ENCODE measurements at places on chromosomes 2 and 18.

- DNase-seq = no peak
These were observed 100.6 kb downstream of the CDK15 start for GRCh38 chr2:201906777-201907562.

DNA sequence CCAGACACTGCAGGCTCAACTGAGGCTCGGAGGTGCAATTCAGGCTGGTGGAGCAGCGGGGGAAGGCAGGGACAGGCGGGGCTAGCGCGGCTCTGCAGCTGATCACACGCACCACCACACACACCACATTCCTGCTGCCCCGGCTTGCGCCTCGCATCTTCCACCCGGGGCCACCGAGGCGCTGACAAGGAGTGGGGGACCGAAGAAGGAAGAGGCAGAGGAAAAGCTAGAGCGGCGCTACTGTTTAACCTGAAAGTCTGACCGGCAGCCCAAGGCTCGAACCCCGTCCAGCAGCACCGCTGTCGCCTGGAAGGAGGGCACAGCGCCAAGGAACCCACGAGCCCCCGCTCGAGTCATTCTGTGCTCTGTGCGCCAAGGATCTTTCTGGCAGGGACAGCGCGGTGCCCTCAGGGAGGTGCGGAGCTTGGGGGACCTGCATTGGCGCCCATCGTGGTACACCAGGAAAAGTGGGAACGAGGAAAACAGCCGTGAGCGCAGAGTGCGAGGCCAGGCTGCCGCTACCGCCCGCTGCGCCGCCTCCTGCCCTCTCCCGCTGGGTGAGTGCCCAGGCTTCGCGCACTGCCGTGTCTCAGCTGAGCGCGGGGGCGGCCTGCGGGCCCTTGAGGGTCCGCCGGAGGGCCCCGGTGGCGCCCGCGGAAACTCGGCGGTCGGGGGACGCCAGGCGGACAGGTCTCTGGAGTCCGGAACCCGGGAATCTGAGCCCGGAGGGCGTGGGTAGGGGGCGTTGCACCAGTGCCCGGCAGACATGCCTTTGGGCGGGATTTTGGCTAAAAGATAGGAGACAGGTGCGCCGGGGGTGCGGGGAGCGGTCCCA, 860 bp upstream of the KCNJ3 start:
- DNase-seq = no peak

- no peak for DNase-seq
These were observed 6.4 kb upstream of the BOK start for GRCh38 chr2:241551998-241552737.

DNA sequence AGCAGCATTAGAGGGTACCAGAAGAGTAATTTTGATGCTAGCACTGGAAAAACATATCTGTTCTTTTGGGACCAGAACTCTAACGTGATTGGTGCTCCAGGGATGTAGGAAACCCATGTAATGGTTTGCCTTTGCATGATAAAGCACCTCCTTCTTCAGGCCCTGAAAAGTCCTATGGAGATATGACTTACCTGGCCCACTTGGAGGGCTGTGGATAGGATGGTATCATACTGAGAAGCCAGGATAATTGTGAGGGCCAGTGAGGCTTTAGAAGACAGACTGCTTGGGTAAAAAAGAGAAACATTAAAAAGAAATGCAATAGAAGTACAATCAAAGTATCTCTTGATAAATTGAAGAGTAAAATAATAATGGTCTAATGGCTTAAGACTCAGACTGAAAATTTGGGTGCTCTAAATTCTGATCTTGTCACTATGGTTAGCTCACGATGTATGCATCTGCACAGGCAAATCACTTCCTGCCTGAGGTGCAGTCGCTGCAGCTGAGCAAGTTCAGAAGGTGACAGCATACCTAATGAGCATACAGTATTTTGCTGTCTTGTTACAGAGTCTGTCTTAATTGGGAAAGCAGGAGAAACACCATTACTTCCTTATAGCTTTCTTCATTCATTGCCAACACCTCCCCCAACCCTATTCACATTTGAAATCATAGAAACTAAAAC, 371.5 kb downstream of the NUP35 start:
- DNase-seq = no peak

DNA sequence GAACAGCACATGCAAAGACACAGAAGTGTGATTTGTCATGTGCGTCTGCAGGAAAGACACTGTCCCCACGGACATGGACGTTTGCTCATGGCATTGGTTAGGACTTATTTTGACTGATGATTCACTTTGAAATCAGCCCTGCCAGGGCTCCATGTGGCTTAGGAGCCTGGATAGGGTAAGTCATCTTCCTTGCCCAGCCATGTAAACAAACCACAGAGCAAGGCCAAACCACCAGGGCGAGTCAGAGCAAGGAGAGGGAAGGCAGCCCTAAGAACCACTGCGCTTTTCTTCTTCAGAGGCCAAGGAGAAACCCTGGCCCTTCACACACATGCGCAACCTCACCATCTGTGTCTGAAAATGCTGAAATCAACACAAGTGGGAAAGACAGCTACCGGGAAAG, 88.8 kb downstream of the GFPT1 start:
- peak; percentile 93 for DNase-seq

- DNase-seq = no peak
These were observed 21.0 kb downstream of the EML4 start for GRCh38 chr2:42190191-42190590.

- DNase-seq = no peak
These were observed 32.8 kb upstream of the ACKR3 start for GRCh38 chr2:236536727-236537398.

- no peak for DNase-seq
These were observed 30.9 kb downstream of the EMX1 start for GRCh38 chr2:72947952-72948830.

- no peak for DNase-seq
These were observed 726 bp upstream of the CCDC88A start for GRCh38 chr2:55420439-55420725.

DNA sequence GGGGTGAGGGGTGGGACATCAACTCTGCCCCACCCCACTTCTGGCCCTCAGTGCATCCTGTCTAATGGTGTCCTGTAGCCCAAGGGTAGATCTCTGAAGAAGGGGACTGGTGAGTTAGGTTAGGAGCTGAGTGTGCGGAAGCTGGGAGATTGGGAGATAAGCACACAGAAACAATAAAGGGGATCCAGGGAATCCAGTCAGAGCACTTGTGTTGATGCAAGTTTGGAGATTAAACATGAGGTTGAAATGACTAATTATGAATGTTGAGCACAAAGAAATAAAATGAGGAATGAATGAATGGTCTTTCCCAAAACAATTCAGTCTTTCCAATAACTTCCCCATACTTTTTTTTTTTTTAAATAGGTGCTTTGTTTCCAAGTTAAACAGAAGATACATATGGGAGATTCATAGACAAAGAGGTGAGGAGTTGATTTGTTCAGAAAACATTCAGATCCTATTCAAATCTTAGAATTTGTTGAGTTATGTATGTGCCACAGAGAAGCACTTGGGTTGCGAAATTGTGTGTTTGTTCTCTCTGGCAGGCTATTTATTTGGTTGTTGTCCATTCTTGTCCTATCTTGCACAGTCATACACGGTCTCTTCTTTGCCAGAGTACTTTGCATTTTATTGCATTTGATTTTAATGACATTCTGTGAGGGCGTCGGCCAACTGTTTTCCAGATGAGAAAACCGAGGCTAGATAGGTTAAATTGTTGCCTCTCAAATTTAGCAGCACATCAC, 31.6 kb upstream of the NABP1 start:
- peak; percentile 90 for DNase-seq

DNA sequence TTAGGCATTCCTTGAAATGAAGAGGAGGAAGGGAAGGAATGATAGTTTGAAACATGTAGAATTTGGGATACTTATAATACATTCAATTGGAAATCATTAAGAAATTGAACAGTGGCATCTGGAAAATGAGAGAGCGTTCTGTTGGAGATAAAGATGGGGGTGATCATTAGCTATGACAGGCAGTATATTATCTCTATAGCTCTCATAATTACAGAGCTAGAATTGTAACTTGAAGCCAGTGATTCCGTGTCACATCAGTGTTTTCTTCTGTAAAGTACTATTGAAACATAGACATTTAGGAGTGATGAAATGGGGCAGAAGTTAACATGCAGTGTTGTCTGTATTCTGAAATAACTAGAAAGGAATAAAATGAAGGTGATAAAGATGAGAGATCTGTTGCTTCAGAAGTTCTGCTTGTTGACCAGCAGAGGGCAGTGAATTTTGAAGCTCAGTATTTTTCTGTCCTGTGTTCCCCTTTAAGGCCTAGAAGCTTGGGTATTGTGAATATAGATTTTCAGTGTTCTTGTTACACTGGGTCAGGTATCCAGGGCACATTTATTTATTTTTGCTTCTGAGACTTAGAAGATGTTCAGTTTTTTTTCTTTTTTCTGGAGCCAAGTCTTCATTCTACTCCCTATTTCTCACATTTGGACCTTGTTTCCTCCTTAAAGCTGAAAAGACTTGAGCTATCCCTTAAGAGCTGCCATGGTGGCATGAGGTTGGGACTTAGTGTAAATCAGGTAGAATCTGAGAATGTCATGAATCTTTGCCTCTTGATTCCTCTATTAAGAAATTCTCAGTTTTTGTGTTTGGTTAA, 157.4 kb downstream of the TAF4B start:
- DNase-seq = no peak

GRCh38 chr18:44799907-44800421, 119.3 kb downstream of the SETBP1 start:
- DNase-seq = no peak

DNA sequence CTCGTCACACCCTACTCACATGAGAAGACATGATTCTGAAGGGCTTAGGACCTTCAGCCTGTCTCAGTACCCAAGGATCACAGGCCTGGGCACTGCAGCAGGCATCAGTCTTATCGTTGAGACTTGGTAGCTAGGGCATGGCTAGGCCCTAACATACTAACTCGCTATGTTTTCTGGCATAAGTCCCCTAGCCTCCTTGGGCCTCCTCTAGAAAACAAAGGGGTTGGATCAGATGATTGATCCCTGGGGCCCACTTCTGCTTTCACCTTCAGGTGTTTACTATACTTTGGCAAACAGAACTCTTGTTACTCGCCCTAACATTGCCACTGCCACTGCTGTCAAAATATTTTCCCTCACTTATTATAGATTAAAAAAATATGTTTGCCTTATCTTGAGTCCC, 44.2 kb downstream of the VSNL1 start:
- no peak for DNase-seq

DNA sequence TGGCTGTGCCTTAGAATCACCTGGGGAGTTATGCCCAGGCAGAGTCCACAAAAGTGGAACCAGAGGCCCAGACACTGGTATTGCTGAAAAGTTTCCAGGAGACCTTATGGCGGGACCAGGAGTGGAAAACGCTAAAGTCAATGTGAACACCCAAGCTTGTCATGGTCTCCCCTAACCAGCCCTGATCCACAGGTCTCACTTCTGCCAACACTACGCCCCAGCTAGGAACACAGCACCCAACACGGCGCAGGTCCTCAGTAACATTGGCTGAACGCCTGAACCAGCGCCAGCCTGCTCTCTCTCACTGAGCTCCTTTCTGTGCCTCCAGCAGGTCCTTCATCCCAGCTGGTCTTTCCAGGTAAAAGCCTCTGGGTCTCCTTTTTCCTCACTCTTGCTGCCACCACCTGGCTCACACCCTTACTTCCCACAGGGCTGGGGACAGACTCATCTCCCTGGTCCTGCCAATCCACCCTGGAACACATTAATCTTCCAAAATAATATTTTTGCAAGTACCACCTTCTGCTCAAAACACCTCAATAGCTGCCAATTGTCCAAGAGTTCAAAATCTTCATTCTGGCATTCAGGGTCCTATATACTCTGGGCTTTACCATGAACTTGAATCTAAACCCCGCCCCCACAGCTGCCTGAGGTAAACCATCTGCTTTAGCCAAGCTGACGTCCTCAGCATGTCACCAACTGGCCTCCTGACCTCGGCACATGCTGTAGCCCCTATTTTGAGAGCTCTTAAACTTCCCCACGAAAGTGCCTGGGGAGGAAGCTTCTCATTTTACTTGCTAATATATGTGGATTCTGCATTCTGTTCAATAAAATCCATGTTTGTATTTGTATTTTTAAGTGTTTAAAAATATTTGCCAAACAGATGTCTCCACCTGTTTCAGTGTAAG, 34.6 kb downstream of the ADCY3 start:
- no peak for DNase-seq

DNA sequence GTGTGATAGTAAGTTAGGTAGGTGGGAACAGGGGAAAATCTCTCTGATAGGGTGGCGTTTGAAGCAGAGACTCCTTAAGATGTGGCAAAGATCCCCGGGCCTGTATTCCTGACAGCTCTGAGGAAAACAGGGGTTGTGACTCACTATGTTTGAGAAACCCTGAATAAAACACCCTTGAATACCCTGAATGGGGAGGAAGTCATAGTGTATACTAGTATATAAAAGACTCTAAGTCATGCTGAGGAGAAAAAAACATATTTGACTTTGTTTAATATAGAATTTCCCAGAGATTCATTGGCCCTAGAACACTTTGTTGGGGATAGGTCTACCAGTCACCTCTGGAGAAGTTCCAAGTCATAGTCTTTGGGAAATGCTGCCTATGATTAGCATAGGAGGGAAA, 590.9 kb downstream of the IRS1 start:
- DNase-seq = peak; percentile 22

GRCh38 chr2:226185616-226186211, 613.9 kb downstream of the IRS1 start:
- peak; percentile 95 for DNase-seq

- DNase-seq = no peak
These were observed 853 bp downstream of the GNAL start for GRCh38 chr18:11689669-11690565.

DNA sequence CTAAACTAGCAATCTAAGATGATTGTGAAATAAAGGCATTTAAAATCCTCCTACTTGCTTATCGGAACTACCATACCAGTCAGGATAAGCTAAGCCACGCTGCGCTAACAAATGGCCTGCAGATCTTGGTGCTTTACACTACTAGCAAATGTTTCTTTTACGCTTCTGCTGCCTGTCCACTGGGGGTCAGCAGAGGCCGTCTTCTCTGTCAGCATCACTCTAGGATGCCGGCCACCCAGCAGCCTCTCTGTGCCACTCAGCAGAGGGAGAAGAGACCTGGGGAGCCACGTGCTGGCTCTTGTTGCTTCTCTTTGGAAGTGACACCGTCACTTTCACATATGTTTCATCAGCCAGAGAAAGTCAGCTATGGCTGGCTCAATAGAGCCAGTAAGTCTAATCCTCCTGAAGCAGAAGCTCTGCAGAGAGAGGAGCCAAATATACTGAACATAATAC, 36.6 kb downstream of the COPS8 start:
- peak; percentile 43 for DNase-seq

GRCh38 chr18:79405781-79406575, 10.2 kb downstream of the NFATC1 start:
- DNase-seq = no peak

GRCh38 chr2:186349508-186349907, 136.6 kb upstream of the ZC3H15 start:
- DNase-seq = peak; percentile 72

GRCh38 chr18:9950289-9951016, 36.6 kb downstream of the VAPA start:
- no peak for DNase-seq

GRCh38 chr2:149399934-149400615, 69.7 kb downstream of the LYPD6 start:
- no peak for DNase-seq

GRCh38 chr2:120455390-120455789, 109.5 kb downstream of the INHBB start:
- no peak for DNase-seq

GRCh38 chr18:64379662-64380061, 230.8 kb upstream of the LINC00305 start:
- no peak for DNase-seq

GRCh38 chr2:85445316-85446295, 27.1 kb downstream of the SH2D6 start:
- DNase-seq = no peak
